Skin of body (tissue), 3 donors: ENCODE measurements at places on chromosomes 4 and X. TPM values are rescaled to one million over a fixed set of nuclear protein-coding genes. Genes with fewer than 3 reads are reported as not detected.

DNA sequence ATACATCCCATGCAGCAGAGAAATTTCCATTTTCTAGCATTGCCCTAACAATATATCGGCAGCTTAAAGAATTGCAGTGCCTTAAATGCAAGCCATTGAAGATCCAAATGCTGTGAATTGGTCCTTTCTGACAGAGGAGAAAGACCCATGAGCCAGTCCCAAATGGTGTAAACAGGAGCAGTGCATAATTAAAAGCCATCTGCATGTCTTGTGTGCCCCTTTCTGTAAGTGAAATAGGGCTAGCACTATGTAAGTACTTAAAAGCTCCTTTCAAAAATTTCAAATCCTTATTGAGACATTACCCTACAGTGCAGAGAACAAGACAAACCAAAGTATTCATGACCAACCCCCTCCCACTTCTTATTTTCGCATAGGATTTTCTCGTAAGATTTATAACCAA lies 108.7 kb upstream of the LCORL start:
- DNase-seq, result no peak

Gene SMIM31
- total RNA-seq, result not detected

GRCh38 chrX:118538386-118538785 lies 42.8 kb downstream of the DOCK11 start:
- no peak for DNase-seq

DNA sequence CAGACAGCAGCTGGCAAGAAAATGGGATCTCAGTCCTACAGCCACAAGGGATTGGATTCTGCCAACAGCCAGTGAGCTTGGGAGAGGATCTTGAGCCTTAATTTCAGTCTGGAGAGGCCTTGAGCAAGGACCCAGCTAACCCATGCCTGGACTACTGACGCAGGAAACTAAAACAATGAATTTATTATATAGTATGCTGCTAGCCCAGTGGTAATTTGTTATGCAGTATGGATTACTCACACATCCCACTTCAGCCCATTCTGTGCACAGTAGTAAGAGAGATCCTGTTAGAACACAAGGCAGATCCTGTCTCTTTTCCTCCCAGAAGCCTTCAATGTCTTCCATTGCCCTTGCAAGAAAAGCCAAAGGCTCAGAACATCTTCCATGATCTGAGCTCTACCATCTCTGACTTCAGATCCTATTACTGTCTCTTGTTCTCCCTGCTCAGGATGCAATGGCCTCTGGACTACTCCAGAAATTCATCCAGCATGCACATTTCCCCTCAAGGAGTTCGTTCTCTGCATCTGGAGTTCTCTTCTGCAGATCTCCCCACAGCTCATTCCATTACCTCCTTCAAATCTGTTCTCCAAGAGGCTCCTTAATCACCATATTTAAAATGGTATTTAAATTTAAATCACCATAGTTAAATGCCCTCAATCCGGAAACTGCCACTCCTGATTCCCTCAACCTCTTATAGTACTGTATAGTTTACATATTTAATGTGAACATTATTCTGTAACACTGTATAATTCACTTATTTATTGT lies 27.6 kb downstream of the SMIM20 start:
- no peak for DNase-seq

GRCh38 chr4:169626331-169627282 lies 6.2 kb downstream of the CLCN3 start:
- no peak for DNase-seq

Gene PNCK
- 0.99 TPM for total RNA-seq

- no peak for DNase-seq
Measured at GRCh38 chr4:164221631-164222030, 532.3 kb upstream of the SMIM31 start.

Gene ARX
- total RNA-seq, result 0.10 TPM

GRCh38 chr4:173538148-173538908 lies 8.3 kb upstream of the HAND2 start:
- no peak for DNase-seq

Gene POF1B
- 45.3 TPM for total RNA-seq

Gene P2RY4
- total RNA-seq, result 0.69 TPM

- DNase-seq, result no peak
Measured at GRCh38 chr4:175930471-175930870, 118.4 kb upstream of the GPM6A start.

- no peak for DNase-seq
Measured at GRCh38 chr4:158268553-158268952, 58.3 kb downstream of the TMEM144 start.

Gene FDCSP
- not detected for total RNA-seq

- no peak for DNase-seq
Measured at GRCh38 chrX:123822965-123823364, 36.9 kb upstream of the XIAP start.

Gene LINC00632
- 61.9 TPM for total RNA-seq

GRCh38 chrX:3713225-3713936 lies at the start of gene PRKX:
TSS of gene PRKX (minus strand) at chrX:3713649. CDS start at chrX:3713253, 396 bp downstream.
- peak; percentile 45 for DNase-seq

Gene UGT2A1
- 2.6 TPM for total RNA-seq

Gene EFNB1
- total RNA-seq, result 42.6 TPM

DNA sequence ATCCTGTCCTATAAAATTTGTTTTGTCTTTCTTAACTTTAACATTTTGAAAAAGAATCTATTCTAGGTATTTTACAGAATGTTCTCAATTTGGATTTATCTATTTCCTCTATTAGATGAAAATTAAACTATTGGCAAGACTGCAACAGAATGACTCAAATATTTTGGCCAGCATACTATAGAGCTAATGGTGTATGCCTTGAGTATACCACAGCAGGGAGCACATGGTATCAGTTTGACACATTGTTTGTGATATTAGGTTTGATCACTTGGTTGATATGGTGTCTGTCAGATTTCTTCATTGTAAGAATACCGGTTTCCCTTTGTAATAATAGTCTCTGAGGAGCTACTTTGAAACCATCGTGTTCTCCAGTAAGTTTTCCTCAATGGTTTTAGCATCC lies 87.8 kb upstream of the NPNT start:
- DNase-seq, result no peak

DNA sequence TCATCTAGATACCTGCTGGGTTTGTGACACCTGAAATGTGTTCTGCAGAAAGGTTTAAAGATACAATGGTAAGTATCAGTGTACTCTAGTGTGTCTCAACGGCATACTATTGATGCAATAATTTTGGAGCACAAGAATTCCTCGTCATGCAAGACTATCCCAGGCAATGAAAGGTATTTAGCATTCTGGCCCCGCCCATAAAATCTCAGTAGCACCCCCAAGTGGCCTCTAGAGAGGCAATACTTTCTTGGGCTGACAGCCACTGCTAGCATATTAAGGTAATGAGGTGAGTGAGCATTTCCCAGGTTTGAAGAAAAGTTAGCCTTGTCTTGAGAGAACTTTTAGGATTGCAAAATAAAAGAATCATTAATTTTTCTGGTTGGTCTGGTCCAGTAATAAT lies 24.0 kb downstream of the TAB3 start:
- no peak for DNase-seq

GRCh38 chr4:44056721-44057151 lies 391.9 kb downstream of the KCTD8 start:
- no peak for DNase-seq

- DNase-seq, result no peak
Measured at GRCh38 chr4:53026233-53026632, 164.1 kb downstream of the RASL11B start.

DNA sequence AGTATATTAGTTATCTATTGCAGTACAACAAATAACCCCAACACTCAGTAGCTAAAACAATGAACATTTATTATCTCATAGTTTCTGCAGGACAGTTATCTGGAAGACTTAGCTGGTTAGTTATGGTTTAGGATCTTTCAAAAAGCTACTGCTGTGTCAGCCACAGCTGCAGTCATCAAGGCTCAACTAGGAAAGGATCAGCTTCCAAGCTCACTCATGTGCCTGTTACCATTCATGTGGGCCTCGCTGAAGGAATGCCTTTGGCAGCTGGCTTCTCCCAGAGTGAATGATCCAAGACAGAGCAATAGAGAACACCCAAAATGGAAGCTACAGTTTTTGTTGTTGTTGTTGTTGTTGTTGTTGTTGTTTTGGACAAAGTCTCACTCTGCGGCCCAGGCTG lies 13.5 kb upstream of the PRSS48 start:
- DNase-seq, result no peak

GRCh38 chrX:40105835-40106675 lies 8.3 kb upstream of the BCOR start:
- DNase-seq, result peak; percentile 18

GRCh38 chrX:33014949-33015348 lies 196.4 kb downstream of the DMD start:
- DNase-seq, result no peak

Gene FGFBP1
- total RNA-seq, result 17.6 TPM

Gene CCNA2
- total RNA-seq, result 18.4 TPM

Gene TMPRSS11A
- total RNA-seq, result 0.10 TPM

DNA sequence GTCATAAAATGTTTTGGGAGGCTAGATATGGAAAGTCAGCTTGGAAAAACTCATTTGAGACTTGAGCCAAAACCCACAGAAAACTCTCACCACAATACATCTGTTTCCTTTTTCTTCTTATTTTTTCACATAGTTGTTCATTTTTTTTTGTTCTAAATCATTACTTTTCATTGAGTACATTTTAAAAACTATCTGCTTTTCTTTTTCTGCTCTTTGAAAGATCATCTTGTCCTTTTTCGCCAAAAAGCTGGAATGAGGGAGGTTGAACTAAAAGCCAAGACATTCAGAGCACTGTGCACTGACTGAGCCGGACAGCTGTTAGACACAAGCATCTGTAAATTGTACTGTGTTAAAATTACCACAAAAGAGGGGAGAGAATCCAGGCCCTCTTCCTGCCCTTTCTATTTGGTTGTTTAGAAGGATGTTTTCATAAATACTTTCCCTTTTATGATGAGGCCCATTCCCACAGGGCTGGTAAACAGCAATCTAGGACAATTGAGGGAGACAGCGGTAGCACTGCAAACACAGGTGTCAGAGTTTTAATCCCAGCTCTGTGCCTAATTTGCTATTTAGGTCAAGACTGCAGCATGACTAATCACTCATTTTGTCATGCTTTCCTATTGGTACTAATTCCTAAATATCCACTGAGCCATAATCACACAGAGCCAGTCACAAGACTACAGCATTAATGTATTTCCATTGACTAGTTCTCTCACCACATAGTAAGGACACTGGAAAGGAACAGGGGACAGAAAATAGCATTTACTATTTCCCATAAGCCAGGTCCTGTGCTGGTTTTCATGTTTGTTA lies 7.3 kb upstream of the RNF150 start:
- peak; percentile 89 for DNase-seq

DNA sequence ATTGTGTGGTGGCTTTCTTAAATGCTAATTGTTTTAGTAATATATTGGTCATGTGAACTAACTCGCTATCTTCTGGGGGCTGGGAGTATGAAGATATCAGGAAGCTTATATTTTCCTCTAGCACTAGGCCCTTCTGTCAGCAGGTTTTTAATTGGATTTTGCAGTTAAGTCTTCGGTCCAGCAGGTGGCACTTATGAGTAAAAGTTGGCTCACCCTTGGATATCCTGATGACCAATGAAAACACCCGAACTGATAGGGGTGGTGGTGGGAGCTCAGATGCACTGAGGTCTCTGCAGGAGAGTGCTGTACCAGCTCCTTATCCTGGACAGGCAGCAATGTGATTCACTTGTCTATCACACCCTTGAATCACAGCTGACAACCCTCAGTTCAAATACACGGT lies 1365.8 kb upstream of the DIAPH2 start:
- no peak for DNase-seq

GRCh38 chr4:30744957-30745640 lies 24.9 kb downstream of the PCDH7 start:
- DNase-seq, result no peak

DNA sequence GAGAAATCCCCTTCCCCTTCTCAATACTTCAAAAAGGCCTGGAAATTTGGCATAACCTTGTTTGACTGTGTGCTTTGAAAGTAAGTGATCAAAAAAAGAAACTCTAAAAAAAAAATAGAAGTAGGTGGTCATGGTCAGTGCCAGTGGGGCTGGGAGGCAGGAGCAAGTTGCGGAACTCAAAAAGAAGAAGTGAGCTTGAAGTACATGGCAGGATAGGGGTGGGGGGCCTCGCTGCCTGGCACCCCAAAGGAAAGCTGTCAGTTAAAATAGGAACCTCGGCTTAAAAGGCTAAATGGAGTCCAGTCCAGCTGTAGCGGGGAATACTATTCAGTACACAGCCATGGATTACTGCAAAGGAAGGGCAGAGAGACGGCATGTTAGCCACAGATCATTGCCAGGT lies 12.2 kb upstream of the NKRF start:
- DNase-seq, result no peak

DNA sequence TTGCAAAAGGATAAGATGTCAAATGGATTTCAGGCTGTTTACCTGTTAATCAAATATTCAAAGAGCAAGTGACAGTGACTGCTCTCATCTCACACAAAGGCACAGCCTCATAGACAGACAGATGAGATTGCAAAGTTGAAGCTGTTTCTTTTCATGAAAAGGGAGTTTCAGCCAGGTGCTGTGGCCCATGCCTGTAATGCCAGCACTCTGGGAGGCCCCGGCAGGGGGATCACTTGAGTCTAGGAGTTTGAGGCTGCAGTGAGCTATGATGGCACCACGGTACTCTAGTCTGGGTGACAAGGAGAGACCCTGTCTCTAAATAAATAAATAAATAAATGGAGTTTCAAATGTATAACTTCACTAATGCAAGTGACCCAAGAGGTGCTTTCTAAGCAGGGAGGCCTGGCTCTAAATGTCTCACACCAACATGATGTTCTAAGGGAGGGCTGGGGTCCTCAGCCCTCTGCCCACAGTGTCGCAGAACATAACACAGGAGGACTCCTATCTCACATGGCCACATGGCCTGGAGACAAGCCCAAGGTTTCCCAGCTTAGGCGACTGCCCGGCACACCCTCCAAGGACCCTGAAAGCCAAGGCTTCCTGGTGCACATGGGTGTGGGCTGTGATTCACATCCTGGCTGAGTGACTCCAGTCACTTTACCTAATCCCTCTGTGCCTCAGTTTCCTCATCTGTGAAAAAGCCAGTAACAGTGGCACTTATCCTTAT lies 26.8 kb downstream of the PPP2R2C start:
- DNase-seq, result no peak

Gene COQ2
- total RNA-seq, result 10.6 TPM

- DNase-seq, result no peak
Measured at GRCh38 chr4:186189656-186190055, 1.7 kb upstream of the CYP4V2 start.

Gene CT45A7
- not detected for total RNA-seq

Gene PPBP
- 12.4 TPM for total RNA-seq

- DNase-seq, result no peak
Measured at GRCh38 chr4:94995684-94996394, 238.1 kb downstream of the BMPR1B start.

Gene CLTRN
- total RNA-seq, result 0.69 TPM

Gene XG
- total RNA-seq, result 7.5 TPM

Gene SPANXC
- not detected for total RNA-seq

DNA sequence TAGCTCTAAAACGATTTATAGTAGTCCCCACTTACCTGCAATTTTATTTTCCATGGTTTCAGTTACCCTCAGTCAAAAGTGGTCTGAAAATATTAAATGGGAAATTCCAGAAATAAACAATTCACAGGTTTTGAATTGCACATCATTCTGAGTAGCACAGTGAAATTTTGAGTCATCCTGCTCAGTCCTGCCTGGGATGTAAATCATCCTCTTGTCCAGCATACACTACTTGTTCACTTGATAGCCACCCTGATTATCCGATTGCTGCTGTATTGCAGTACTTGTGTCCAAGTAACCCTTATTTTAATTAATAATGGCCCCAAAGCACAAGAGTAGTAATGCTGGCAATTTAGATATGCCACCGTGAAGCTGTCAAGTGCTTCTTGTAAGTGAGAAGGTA lies 23.5 kb upstream of the BDH2 start:
- no peak for DNase-seq

GRCh38 chrX:19127649-19128168 lies 5.4 kb upstream of the ADGRG2 start:
- DNase-seq, result no peak
